Upper lobe of left lung (tissue), 6 donors: ENCODE measurements at places on chromosomes 5 and 9. TPM values are rescaled to one million over a fixed set of nuclear protein-coding genes. Genes with fewer than 3 reads are reported as not detected.

GRCh38 chr5:30849931-30850710 is 343.4 kb upstream of the CDH6 start:
- no peaks in the 10 kb centered on the region for H3K27me3 ChIP-seq
- no peak overlapping the region for H3K27ac ChIP-seq
- no peaks in the 10 kb centered on the region for H3K36me3 ChIP-seq
- no peaks in the 10 kb centered on the region for H3K4me1 ChIP-seq

DNA sequence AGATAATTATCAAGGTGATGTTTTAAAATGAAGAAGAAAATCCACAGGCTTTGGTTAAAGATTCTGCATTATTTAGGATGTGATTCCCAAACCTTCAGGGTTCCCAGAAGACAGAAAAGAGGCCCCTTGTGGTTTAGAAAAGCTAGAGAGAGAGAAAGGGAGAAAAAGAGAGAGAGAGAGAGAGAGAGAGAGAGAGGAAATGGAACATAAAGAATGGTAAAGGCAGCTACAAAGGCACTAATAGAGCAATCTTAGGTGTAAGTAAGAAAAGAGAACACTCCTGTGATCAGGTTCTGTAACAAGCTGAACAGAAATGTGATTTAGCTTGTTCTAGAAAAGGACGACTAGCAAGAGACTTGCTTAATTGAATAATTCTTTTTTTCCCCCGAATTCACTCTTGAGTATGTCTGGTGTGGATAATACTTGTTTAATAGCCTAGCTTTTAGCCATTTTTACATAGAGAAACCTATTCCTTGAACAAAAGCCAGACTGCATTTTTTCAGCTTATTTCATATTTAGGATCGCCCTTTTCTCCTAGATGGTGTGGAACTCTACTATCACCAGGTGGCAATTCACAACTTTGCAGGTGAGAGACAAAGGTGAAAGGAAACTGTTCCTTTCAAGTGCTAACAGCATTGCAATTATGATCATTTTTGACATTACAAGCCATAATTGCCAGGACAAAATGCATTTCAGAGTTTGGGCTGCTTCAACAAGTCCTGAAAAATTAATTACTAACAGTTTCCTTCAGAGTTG is 57.6 kb upstream of the SH3GL2 start:
- no peak for DNase-seq
- H3K27me3 ChIP-seq: no peaks in the 10 kb centered on the region
- H3K4me1 ChIP-seq: peaks cover 6% of the 10 kb centered on the region
- no peak overlapping the region for H3K27ac ChIP-seq

GRCh38 chr9:130356033-130356432 is 88.7 kb upstream of the ASS1 start:
- H3K27ac ChIP-seq: no peak overlapping the region
- H3K36me3 ChIP-seq: no peaks in the 10 kb centered on the region
- DNase-seq: no peak
- no peaks in the 10 kb centered on the region for H3K27me3 ChIP-seq

DNA sequence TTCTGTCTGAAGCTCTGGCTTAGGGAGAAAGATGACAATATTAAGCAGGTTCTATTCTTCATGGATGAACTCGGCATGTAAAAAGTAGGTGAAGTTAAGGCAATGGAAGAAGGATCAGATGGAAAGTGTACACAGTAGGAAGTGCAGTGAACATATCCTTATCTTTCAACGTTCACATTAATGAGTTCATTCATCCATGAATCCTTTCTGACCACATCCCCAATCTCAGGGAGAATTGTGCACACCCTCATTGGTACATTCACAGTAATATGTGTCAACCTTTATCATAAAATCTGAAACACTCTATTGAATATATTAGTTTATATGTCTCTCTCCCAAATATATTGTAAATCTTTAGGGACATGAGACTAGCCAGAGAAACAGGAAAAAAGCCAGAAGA is 5.5 kb downstream of the GIN1 start:
- no peaks in the 10 kb centered on the region for H3K36me3 ChIP-seq
- no peak overlapping the region for H3K27ac ChIP-seq
- H3K27me3 ChIP-seq: no peaks in the 10 kb centered on the region
- H3K4me3 ChIP-seq: no peak overlapping the region
- DNase-seq: no peak

GRCh38 chr5:153755913-153756500 is 265.5 kb downstream of the GRIA1 start:
- no peaks in the 10 kb centered on the region for H3K4me1 ChIP-seq
- H3K27ac ChIP-seq: no peak overlapping the region
- DNase-seq: no peak
- H3K27me3 ChIP-seq: no peaks in the 10 kb centered on the region
- no peaks in the 10 kb centered on the region for H3K36me3 ChIP-seq

- no peak overlapping the region for H3K27ac ChIP-seq
- no peaks in the 10 kb centered on the region for H3K27me3 ChIP-seq
- no peak for DNase-seq
- H3K4me3 ChIP-seq: no peak overlapping the region
Observed at GRCh38 chr5:38101897-38102296, 156.5 kb upstream of the EGFLAM start.

GRCh38 chr5:129271308-129271707 is 176.8 kb downstream of the ISOC1 start:
- H3K4me3 ChIP-seq: no peak overlapping the region
- H3K27ac ChIP-seq: no peak overlapping the region
- no peaks in the 10 kb centered on the region for H3K36me3 ChIP-seq
- no peaks in the 10 kb centered on the region for H3K4me1 ChIP-seq
- DNase-seq: no peak

- no peak overlapping the region for H3K4me3 ChIP-seq
- no peaks in the 10 kb centered on the region for H3K4me1 ChIP-seq
- no peaks in the 10 kb centered on the region for H3K27me3 ChIP-seq
Observed at GRCh38 chr5:26833596-26833995, 204.8 kb downstream of the CDH9 start.

GRCh38 chr5:136666970-136667620 is 301.8 kb upstream of the TRPC7 start:
- no peaks in the 10 kb centered on the region for H3K4me1 ChIP-seq
- H3K36me3 ChIP-seq: no peaks in the 10 kb centered on the region
- no peaks in the 10 kb centered on the region for H3K27me3 ChIP-seq
- DNase-seq: no peak
- no peak overlapping the region for H3K27ac ChIP-seq
- no peak overlapping the region for H3K4me3 ChIP-seq

- H3K27ac ChIP-seq: no peak overlapping the region
- H3K4me1 ChIP-seq: no peaks in the 10 kb centered on the region
- no peak overlapping the region for H3K4me3 ChIP-seq
- H3K27me3 ChIP-seq: no peaks in the 10 kb centered on the region
- DNase-seq: no peak
- H3K36me3 ChIP-seq: no peaks in the 10 kb centered on the region
Observed at GRCh38 chr5:75729321-75729720, 12.1 kb upstream of the POC5 start.

DNA sequence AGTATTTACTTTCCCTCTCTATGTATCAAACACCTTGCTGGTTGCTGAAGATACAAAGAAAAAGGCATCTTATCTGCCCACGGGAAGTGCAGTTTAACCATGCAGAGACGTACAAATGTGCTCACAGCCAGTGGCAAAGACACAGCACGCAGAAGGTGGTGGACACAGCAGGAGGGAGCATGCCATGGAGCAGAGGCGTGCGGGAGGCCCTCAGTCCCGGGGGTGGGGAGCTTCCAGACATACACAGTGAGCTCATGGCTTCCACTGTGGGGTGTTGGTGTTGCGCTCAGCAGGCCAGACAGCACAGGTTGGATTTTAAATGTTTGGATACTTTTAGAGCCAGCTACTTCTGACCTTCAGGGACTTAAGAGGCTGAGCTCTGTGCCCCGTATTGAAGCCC is 8.8 kb upstream of the BARX1 start:
- no peaks in the 10 kb centered on the region for H3K36me3 ChIP-seq

DNA sequence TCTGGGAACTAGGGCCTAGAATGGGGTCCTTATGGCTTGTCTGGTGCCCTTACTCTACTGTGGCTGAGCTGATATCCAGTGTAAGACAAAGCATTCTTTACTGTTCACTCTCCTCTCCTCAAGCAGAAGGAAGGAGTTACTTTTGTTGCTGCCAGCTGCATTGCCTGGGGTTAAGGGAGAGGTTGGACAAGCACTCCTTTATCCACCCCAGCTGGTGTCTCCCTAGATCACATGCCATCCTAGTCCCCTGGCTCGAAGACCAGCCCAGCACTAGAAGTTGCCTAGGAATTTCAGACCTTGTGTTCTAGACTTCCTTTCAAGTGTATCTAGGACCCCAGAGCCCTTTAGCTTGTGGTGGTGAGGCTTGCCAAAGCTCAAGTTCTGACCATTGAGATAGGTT is 1051.5 kb upstream of the C9orf72 start:
- H3K27me3 ChIP-seq: no peaks in the 10 kb centered on the region
- H3K4me1 ChIP-seq: no peaks in the 10 kb centered on the region
- H3K36me3 ChIP-seq: no peaks in the 10 kb centered on the region

GRCh38 chr5:179191506-179192184 is 131.5 kb downstream of the ZNF354C start:
- no peaks in the 10 kb centered on the region for H3K36me3 ChIP-seq
- no peak overlapping the region for H3K4me3 ChIP-seq
- H3K4me1 ChIP-seq: no peaks in the 10 kb centered on the region
- H3K27me3 ChIP-seq: no peaks in the 10 kb centered on the region
- DNase-seq: no peak

DNA sequence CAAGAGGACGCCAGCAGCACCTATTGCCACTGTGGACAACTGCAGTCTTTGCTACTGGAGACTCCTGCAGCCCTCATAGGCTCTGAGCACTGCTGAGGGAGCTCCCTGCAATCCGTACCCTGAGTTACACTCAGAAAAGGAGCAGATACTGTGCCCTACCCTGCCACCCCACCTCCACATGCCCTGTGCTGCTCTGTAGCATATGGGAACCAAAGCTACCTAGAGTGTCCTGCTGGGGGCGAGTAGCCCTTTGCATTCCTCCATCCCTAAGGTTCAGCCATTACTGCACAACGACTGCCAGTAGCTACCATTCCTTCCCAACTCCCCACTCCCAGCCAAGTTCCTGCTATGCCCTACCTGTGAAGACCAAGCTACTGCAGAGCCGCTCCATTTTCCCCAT is 90.2 kb upstream of the SNCAIP start:
- H3K36me3 ChIP-seq: no peaks in the 10 kb centered on the region
- DNase-seq: no peak
- H3K4me3 ChIP-seq: no peak overlapping the region
- H3K4me1 ChIP-seq: no peaks in the 10 kb centered on the region
- H3K27me3 ChIP-seq: no peaks in the 10 kb centered on the region

Gene UNC13B
- total RNA-seq: 154 TPM

Gene GIN1
- 2.1 TPM for total RNA-seq

Gene CDKN2B
- 42.9 TPM for total RNA-seq

Gene DNM1
- 1.8 TPM for total RNA-seq

Gene SLC36A2
- not detected for total RNA-seq
